ENCODE measurements at places on chromosomes 2 and 18.

- DNase-seq = no peak
Observed at GRCh38 chr2:176187899-176188773, at the start of gene HOXD1. Gene HOXD1 (plus strand): TSS chr2:176188668. CDS start chr2:176188802, 134 bp downstream.

DNA sequence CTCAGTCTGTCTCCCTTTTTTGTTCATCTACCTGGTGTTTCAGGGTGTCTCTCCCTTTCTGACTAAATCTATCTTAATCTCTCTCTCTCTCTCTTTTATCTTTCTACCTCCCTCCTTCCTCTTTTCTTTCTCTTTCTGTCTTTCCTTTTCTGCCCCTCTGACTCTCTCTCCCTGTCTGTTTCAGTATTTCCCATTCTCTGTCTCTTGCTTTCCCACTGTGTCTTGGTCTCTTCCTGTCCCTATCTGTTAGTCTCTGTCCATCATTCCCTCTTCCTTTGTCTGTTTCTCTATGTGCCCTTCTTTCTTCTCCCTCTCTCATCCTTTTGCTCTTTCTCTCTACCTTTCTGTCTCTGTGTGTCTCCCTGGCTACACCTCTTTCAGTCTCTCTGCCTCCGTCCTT lies 56.7 kb downstream of the R3HDM1 start:
- no peak for DNase-seq

GRCh38 chr2:60453301-60453700 lies 100.2 kb downstream of the BCL11A start:
- no peak for DNase-seq

GRCh38 chr2:62698653-62699052 lies 6.9 kb upstream of the EHBP1 start:
- no peak for DNase-seq

- no peak for DNase-seq
Observed at GRCh38 chr2:42048299-42049220, 739 bp downstream of the PKDCC start.

GRCh38 chr2:73998933-73999332 lies 14.2 kb downstream of the TET3 start:
- no peak for DNase-seq

GRCh38 chr2:133418021-133418420 lies 150.2 kb downstream of the NCKAP5 start:
- DNase-seq = no peak

GRCh38 chr2:62801814-62802523 lies 96.5 kb downstream of the EHBP1 start:
- no peak for DNase-seq

DNA sequence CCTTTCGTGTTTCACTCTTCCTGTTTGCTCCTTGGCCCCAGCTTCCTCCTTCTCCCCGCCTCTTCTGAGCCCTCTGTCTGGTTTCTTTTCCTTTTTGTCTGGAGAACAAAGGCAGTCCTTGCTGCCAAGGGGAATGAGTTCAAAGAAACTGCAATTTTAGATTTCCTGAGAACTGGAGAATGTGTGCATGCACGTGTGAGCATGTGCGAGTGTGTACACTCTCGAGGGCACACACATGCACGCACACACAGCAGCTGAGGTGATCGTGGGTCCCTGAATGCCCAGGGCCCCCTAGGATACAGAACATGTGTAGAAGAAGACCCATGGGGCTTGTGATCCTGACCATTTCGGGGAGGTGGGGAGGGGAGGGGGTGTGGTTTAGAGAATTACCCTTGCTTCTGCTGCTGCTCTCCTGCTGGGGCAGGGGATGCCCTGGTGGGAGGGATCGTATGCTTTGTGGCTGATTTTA lies 151.8 kb downstream of the DYSF start:
- peak; percentile 8 for DNase-seq

DNA sequence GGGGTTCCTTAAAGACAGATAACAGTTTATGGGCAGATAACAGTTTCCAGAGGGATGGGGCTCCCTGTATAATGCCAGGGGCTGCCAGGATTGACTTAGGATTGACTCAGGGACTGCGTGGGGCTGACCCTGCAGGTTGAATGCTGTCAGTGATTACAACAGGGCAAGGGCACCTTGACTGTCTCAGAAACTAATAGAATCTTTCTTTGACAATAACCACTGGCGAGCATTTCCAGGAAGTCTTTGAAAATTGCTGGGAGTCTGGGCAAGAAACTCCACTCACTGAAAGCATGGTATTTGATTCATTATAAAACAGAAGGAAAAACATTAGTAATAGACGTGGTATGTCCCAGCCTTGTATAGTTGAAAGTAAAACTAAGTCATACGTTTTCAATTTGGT lies 101.0 kb downstream of the GPD2 start:
- DNase-seq = no peak

DNA sequence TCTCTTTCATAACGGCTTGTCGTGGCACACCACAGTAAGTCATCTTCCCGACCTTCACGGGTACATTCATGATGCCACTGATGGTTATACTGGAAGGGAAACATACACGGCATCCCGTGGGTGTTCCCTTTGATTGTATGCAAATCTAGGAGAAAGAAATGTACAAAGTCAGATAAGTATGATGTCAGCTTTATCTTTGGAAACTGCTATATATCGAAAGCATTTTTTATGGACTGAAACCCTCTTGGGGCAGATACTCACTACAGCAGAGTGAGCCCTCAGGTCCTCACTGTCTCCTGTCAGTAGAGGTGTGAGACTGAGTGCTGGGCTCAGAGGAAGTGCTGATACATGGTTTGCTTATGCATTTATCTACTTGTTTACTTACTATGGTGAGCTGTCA lies 20.4 kb downstream of the PLA2R1 start:
- DNase-seq = no peak
